ENCODE measurements at places on chromosomes 6 and 20.

GRCh38 chr20:63032861-63033793 is 26.4 kb upstream of the BHLHE23 start:
- no peak for DNase-seq

DNA sequence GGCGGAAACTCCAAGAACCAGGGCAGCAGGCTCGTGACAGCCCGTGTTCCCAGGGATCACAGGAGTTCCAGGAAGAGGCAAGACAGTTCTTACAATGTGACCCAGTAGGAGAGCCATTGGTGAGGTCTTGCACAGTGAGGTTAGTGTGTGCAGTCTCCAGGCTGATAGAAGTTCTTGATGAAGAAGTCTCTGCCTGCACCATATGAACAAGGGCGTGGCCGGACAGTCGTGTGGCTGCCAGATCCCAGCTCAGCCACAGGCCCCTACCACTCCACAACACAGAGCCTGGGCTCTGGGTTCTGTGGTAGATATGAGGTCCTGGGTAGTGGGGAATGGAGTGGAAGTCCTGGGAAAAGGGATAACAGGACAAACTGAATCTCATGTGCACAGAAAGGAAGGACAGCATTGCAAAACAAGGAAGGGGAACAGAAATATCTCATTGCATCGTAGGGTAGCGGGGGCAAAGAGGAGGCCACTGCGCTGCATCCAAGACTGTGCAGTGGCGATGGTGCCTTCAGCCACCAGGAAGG is 65.2 kb downstream of the STX11 start:
- DNase-seq: peak; percentile 32

- no peak for DNase-seq
Observed at GRCh38 chr20:51512645-51513044, 29.9 kb downstream of the NFATC2 start.

- DNase-seq: no peak
Observed at GRCh38 chr20:51087266-51087665, 64.4 kb upstream of the KCNG1 start.

DNA sequence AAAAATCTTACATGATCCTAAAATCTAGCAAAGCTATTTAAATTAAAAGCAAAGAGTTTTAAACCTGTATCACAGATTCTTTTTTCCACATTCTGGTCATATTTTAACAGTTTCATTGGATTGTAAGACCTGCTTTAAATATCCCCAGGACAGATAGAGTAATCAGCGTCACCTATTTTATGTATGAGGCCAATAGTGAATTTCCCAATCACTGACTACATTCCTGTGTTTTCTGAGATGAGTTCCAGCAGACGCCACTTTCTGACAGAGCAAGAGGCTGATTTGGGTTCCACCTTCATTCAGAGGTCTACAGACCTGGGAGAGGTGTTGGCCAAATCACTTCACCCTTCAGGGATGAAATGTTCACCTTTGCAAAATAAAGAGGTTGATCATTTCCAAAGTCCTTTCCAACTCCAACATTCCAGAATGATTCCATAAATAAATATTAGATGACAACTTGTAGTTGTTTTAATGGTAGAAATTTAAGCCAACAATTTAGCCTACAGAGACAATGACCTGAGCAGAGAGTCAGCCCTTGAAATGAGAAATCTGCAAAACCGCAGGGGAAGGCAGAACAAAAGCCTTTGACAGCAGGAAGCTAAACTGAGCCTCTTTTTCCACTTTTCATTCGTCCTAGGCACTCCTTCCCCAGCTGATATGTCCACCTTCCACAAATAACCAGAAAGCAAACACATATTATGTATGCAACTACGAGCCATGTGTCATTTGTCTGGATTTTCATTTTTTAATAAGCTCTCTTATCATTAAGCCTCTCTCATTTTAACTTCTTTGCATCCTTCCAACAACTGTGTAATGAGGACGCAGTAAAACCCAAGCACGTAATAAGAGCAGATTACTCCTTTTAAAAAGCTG is 105.2 kb downstream of the TFAP2A start:
- no peak for DNase-seq
